ENCODE measurements at places on chromosomes 5 and 9.
A peak's percentile ranks its signal among the peaks of the same experiment; 100 is the strongest.

- DNase-seq, result peak; percentile 38
These were observed 1.2 kb downstream of the MIER3 start for GRCh38 chr5:56950626-56951125.

GRCh38 chr9:75017378-75017777 lies 10.7 kb downstream of the CARNMT1 start:
- no peak for DNase-seq

GRCh38 chr5:143142596-143143435 lies 260.7 kb downstream of the NR3C1 start:
- no peak for DNase-seq

DNA sequence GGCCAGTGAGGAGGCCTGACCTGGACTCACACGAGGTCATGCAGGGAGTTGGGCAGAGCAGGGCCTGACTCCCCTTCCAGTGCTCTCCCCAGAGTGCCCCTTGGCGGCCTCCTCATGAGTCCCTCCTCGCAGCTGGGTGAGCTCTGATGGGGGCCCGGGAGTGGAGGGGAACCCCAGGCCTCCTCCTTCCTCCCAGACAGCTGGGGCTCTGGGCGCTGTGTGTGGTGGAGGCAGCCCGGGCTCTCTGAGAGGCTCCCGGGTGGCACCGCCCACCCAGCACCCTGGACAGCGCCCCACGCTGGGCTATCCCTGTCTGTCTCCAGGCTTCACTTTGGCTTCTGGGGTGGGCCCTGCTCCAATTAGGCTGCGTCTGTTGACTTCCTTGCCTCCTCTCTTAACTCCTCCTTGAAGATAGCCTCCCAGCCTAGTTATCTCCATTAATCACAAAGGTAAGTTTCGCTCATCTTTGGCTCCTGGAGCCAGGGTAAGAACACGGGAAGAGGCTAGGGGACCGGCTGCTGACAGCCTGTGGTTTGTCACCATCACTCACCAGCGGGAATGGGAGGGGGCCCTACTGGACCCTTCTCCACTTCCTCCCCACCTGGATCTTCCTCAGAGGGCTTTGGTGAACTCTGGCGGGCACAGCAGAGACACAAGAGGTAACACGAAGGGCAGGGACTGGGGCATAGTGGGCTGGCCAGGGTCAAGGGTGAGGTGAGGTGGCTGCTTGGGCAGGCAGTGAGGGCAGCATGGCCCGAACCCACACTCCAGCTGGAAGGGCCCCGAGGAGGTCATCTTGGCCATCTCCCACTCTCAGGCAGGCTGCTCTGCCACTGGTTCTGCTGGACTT lies 13.1 kb downstream of the PSD2 start:
- DNase-seq, result peak; percentile 26

GRCh38 chr5:149434162-149435014 lies 55.3 kb upstream of the IL17B start:
- peak; percentile 34 for DNase-seq

DNA sequence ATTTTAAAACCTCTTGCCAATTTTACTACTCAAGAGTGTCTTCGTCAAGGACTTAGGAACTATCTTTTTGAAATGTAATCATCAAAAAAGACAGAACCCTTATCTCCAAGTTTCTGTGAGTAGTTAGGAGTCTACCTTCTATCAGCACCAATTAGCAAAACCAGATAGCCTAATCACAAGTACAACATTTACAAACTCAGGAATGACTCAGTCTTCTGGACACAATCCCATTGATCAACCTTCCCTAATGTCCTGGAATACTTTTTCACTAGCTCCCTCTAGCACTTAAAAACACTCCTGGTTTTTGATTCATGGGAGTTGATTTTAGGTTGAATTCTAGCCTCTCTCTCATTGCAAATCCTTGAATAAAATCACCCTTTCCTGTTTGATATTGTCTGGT lies 680.7 kb downstream of the PRR16 start:
- DNase-seq, result no peak

- no peak for DNase-seq
These were observed 475.1 kb downstream of the DMRTA1 start for GRCh38 chr9:22921742-22922141.

GRCh38 chr5:40397091-40397490 lies 282.6 kb upstream of the PTGER4 start:
- DNase-seq, result no peak

- DNase-seq, result peak; percentile 62
These were observed 10.2 kb downstream of the HAND1 start for GRCh38 chr5:154467655-154468354.

DNA sequence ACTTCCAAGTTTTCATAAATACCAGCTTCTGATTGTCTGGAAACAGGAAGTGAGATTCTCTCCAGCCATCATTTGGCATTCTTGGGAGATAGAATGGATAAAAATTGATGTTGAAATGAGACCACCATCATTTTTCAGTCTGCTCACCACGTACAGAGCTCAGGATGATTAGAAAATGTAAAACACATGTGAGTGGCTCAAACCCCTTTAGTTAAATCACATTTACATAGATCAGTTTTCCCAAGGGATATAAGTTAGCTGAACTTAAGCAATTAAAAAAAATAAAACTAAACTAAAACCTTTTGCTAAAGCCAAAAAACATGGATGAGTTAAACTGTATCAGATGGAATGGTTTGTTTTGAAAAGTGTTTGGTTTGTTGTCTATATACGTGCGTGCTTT lies 37.1 kb upstream of the GDNF start:
- no peak for DNase-seq

DNA sequence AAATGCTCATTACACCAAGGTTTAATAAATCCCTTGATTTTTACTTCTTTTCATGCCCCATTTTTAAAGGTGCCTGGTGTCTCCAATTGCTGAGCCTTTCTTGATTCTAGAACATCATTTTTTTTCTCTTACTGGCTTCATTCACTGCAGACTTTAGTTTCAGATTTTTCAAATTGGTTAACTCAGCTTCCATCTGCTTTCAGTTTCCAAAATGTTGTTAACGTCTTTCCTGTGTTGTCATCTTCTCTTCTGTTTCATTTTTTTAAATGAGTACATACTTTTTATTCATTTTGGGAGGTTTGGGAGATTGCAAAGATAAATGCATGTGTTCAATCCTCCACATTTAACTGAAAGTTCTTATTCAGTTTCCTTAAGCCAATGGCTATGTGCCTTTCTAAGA lies 126.4 kb upstream of the CCNG1 start:
- DNase-seq, result no peak

DNA sequence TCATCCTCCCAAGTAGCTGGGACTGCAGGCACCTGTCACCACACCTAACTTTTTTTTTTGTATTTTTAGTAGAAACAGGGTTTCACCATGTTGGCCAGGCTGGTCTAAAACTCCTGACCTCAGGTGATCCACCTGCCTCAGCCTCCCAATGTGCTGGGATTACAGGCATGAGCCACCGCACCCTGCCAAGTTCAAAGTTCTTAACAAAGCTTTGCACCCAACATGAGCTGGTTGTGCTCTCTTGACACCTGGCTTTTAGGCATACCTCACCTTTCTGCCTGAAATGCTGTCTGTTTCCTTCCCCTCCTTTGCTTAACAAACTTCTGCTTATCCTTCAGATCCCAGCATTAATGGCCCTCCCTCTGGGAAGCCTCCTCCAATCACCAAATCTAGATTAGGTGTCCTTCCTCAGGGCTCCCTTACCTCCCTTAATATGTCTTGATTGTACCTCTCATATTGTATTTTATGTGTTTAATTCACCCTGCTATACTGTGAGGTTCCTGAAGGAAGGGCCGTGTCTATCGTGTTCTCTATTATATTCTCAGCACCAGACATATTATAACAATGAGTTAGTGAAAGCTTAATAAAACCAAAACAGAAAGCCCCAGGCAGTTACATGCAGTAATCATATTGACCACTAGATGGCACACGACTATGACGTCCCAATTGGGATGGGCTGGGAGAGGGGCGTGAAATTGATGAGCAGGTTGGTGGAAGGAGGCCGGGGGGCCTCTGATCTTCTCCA lies 62.9 kb upstream of the PPARGC1B start:
- DNase-seq, result no peak

DNA sequence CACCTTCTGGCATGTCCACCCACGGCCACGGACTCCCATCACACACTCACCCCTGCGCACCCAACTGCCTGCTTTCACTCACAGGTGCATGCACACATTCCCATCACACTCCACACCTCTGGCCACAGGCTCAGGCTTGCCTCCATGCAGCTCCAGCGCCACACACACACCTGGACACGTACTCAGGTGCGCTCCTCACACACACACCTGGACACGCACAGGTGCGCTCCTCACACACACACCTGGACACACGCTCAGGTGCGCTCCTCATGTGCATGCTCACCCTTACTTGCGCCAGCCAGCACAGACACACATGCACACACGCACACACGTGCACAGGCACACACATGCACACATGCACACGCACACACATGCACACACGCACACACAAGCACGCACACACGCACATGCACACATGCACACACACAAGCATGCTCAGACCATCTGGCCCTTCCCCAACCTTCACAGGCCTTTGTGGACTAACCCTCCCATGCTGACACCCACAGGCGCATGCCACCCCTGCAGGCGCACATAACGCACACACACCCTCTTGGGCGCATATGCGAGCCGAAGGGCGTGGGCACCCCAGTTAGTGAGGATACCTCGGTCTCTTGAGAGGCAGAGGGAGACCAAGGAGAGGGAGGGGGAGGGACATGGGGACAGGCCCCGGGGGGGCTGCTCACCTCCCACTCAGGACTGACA lies 8.3 kb downstream of the GRIN1 start:
- no peak for DNase-seq

DNA sequence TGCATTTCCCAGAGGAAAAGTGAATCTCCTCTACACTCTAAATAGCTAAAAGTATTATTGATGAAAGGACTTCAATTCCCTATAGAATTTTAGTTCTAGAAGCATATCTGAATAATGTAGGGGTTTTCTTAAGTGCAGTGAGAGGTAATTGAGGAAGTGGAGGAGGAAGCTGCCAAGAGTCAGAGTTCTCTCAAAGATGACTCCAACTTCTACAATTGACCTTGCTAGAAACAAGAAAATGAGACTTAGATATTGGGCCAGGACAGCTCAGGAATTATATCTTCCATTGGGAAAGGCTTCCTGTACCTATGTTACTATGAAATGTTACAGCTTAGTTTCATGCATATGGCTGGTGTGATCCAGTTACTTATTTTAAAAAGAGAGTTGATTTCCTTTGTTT lies 10.4 kb upstream of the F2R start:
- no peak for DNase-seq

- DNase-seq, result no peak
These were observed 70.9 kb downstream of the PKD2L2 start for GRCh38 chr5:137960141-137960540.

DNA sequence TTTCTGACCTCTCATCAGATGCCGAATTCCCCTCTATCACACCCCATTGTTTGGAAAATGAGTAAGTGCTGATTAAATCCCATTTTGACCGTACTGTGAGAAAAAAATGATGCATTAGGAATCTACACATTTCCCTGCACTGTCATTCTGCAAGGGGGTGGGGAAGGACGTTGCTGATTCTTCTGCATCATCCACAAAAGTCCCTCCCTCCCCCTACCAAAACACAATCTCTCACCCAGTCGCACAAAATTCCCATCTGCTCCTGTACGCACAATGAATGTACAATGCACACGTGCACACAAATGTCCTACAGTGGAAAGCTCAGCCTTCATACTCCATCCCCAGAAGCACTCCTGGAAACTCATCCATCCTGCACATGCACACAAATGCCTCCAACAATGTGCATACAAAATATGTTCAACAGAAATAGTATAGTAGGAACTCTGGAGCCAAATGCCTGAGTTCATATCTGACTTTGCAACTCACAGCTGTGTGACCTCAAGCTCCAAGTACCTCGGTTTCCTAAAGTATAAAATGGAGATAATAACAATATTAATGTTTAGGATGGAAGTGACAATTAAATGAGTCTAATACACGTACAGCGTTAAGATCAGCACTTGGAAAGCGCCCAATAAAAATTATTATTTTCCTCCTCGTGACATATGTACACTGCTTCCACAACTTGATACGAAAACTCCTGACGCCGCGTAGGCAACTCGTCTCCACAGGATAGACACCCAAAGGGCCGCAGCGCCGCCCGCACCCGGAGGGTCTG lies 809 bp downstream of the TNIP1 start:
- DNase-seq, result no peak

- DNase-seq, result no peak
These were observed 41.9 kb upstream of the RIC1 start for GRCh38 chr9:5587024-5587423.

DNA sequence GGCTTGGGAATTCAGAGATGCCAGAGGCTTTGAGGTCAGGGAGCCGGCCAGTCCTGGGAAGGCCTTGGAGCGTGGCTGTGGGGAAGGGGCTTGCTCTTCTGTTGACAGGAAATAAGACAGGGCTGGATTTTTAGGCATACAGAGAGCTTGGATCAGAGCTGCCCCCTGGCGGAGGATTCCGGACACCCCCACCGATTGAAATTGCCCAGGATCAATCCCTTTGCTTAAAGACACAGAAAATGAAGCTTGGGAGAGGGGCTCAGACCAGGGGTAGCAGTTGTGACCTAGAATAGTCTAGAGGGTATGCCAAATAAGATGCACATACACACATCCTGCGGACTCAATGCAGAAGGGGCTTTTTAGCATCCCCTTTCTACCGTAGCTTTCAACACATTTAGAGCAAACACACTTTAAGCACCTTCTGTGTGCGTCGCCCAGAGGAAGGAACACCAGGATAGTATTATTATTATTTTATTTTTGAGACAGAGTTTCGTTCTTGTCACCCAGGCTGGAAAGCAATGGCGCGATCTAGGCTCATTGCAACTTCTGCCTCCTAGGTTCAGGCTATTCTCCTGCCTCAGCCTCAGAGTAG lies 1.7 kb upstream of the NTMT1 start:
- DNase-seq, result peak; percentile 60

DNA sequence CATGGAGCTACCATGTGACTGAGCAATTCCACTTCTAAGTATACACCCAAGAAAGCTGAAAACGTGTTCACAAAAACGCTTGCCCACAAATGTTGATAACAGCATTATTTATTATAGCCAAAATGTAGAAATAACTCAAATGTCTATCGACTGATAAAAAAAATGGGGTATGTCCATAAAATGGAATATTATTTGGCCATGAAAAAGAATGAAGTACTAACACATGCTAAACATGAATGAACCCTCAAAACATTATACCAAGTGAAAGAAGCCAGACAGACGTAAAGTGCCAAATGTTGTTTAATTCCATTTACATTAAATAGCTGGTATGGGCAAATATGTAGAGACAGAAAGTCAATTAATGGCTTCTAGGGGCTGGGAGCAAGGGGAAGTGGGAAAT lies 184.9 kb upstream of the IRX2 start:
- no peak for DNase-seq
